ENCODE measurements at places on chromosomes 12 and 14.

- no peak for DNase-seq
Measured at GRCh38 chr14:90539996-90540395, 143.2 kb downstream of the CALM1 start.

- no peak for DNase-seq
Measured at GRCh38 chr12:96258104-96258961, 64.2 kb downstream of the ELK3 start.

GRCh38 chr12:16473610-16474326, 126.3 kb downstream of the MGST1 start:
- no peak for DNase-seq

- DNase-seq = no peak
Measured at GRCh38 chr12:49675137-49675536, 32.1 kb downstream of the FMNL3 start.

DNA sequence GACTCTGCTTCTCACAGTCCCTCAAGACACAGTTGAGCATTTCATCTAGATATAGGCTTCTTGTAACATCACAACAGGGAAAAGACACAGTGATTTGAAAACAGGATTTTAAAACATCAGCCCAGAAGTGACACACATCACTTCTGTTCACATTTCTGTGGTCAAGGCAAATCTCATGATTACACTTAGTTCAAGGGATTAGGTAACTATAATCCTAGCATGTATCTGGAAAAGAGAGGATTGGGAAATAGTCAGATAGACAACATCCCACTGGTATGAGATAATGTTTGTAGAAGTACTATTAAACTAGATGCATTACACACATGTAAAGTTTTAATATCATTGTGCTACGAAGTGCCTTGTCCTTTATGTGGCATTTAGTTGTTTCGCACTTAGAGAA, 252.6 kb upstream of the PRKD1 start:
- no peak for DNase-seq

DNA sequence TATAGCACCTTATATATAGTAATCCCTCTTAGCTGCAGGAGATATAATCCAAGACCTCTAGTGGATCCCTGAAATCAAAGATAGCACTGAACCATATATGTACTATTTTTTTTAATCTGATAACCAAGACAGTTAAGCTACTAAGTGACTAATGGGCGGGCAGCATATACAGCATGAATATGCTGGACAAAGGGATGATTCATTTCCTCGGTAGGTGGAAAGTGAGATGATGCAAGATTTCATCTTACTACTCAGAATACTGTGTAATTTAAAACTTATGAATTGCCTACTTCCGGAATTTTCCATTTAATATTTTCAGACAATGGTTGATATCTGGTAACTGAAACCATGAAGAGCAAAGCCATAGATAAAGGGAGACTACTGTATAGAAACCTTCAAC, 36.2 kb downstream of the PRMT8 start:
- DNase-seq = no peak

DNA sequence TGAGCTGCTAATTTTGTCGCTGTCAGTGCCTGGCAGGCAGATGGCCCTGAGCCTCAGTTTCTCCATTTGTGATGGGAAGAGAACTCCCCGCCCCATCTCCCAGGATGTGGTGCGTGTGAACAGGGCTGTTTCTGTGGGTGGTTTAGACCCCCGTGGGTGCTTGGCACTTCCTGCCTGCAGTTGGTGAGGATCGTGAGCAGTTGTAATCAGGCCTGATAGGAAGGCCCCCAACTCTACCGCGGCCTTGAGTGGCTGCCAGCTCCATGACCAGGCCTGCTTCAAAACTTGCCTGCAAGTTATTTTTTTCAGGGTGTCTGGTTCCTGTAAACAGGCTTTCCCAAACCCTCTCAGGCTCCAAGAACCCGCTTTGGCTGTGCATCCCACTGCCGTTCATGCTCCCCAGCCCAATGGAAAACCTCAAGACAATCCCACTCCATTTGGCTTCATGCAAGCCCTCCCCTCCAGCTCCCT, 138.4 kb downstream of the ZFP36L1 start:
- DNase-seq = no peak

GRCh38 chr12:100995771-100996170, 201.2 kb downstream of the ANO4 start:
- no peak for DNase-seq

GRCh38 chr12:31890295-31891285, 68.6 kb upstream of the RESF1 start:
- no peak for DNase-seq

DNA sequence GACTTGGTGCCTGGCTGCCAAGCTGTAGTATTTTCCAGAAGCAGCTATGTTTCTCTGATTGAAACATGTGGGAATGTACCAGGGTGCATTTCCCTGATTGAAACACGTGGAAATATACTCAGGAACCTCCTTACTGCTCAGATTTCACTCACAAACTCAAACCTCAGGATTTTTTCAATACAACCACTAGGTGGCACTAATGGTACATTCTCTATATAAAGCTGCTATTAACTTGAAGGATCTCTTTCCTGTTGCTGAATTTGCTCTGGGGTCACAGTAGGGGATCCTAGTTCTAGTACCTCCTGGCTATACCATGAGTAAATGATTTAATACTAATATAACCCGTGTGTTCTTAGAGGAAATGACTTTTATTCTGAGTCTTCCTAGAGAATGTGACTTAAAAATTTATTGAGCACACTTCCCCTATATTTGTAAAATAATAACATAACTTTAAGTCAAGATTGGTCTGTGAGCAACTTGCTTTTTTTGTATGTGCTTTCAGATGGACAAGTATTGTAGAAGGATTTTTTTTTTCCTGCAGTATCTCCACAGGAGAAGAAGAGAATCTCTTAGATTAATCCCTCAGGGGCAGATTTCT, 173.8 kb upstream of the MIS18BP1 start:
- DNase-seq = no peak

DNA sequence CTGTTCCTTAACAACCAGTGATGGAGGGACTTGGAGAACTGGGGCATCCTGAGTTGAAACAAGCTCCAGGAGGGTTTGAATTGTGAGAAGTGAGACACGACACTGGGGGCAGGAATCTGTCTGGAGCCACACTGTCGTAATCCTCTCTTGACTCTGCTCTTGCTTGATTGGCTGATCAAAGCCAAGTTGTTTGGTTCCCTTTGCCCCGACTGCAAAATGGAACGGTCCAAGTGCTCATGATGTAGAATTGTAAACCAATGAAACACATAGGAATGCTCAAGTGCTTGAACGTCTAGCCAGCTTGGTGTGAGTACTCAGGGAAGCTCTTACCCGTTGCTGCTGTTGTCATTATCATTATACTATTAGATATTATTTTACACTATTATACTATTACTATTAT, 98.1 kb downstream of the TMEM132C start:
- DNase-seq = no peak

GRCh38 chr12:122245553-122245952, 19.7 kb upstream of the DIABLO start:
- no peak for DNase-seq

GRCh38 chr12:73769337-73769736, 768.3 kb upstream of the ATXN7L3B start:
- DNase-seq = no peak

- DNase-seq = no peak
Measured at GRCh38 chr12:58247633-58248032, 306.3 kb downstream of the ATP23 start.

DNA sequence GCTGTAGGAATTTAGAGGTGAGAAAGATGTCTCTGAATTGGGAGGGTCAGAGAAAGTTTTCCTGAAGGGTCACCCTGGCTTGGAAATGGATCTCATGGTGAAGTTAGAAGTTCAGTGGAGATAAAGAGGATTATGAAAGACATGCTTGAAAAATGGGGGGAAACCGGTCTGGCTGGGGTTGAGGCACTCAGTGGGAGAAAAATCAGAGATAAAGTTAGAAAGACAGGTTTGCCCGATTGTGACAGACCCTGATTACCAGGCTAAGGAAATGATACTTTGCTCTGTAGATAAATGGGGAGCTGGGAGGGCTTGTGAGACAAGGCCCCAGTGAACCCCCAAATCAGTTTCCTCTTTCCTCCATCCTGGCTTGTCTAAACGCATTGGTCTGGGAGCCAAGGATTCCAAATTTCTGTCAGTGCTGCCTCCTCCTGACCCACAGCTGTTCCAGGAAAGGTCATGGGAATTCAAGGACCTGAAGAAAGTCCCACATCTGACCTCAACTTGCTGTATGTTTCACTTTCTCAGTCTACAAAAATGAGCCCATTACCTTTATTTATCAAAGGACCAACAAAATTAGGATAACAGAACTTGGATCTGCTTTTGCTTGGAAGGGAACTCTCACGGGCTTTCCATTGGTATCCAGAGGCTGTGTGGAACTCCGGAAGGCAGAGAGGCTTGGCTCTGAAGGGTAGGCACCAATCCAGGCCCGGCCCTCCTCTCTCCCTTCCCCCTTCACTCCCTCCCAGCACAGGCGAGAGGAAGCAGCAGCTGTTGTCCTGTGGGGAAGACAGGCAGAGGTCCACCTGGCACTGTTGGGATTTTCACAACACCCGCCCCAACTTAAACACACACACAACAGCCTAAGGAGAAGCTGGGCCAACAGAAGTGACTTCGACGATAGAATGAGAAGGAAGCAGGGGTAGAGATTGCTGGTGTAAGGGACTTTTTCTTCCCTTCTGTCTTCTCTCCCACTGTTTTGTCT, 3.4 kb upstream of the RNASE7 start:
- no peak for DNase-seq

Measured in activated CD4-positive, alpha-beta T cell treated with anti-CD3 and anti-CD28 coated beads, Interleukin-2, amount 50 U/mL, for 4 hours (primary cell).